ENCODE measurements at places on chromosomes 6 and 20.

DNA sequence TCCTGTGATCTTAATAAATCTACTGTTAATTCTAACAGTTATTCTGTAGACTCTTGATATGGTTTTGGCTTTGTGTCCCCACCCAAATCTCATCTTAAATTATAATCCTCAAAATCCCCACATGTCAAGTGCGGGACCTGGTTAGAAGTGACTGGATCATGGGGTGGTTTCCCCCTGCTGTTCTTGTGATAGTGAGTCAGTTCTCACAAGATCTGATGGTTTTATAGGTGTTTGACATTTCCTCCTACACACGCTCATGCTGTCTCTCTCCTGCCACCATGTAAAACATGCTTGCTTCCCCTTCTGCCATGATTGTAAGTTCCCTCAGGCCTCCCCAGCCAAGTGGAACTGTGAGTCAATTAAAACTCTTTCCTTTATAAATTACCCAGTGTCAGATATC lies 10.5 kb upstream of the EPB41L2 start:
- DNase-seq: no peak

DNA sequence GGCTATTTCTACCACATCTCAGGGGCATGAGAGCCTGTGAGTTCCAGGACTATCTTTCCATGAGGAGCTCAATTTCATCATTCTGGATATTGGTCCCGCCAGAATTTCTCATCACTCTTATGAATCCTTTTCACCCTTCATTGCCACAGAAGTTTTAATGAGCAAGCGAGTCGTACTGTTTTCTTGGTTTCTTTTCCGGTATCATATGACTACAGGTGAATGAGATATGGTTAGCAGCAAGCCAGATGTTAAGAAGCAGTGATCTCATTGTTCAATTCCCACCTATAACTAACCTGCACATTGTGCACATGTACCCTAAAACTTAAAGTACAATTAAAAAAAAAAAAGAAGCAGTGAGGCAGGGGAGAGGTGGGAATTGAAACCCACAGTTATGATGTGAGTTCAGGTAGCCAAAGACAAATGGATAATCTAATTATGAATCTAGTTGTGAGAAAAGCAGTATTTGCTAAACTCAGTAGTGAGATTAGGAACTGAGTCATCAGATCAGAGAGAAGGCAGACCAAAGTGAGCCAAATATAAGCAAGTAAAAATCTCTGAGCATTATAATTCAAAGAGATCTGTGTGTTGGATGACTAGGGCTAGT lies 78.0 kb upstream of the ELOVL5 start:
- DNase-seq: no peak

DNA sequence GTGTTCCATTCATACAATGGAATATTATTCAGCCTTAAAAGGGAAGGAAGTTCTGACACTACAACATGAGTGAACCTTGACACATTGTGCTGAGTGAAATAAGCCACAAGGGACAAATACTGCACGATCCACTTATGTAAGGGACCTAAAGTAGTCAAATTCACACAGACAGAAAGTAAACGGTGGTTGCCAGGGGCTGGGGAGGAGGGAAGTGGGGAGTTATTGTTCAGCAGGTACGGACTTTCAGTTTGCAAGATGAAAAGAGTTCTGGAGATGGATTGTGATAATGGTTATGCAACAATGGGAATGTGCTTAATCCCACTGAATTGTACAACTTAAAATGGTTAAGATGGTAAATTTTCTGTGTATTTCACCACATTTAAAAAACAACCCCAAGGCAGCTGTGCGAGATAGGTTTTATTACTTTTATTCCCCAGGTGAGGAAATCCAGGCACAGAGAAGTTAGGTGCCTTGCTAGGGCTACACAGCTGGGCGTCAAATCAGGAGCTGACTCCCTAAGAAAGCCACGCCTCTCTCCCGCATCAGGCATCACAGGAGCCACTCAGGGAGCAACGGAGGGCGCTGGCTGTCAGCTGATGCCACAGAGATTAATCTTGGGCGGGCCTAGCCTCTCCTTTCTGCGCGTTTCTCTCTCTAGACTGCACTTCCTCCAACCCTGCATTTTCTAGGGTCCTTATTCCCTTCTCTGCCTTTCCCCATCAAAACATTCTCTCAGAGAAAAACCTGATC lies 9.3 kb upstream of the TRAF3IP2 start:
- no peak for DNase-seq

DNA sequence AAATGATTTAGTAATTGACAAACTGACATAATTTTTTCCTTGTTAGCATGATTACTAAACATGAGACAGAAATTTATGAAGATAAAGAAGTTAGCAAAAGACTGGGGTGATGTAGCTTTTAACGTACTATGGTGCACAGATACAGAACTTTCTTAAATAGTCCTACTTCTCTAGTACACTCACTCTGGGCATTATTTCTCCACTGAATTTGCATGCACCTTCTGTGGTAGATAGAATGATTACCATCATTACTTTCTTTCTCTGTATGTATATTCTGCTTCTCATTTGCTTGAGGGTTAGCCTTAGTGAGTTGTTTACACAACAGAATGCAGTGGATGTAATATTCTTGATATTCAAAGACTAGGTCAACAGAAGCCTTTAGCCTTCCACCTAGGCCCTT lies 173.1 kb upstream of the EPHA7 start:
- DNase-seq: no peak

GRCh38 chr20:8152183-8152582 lies 20.1 kb downstream of the PLCB1 start:
- DNase-seq: no peak

DNA sequence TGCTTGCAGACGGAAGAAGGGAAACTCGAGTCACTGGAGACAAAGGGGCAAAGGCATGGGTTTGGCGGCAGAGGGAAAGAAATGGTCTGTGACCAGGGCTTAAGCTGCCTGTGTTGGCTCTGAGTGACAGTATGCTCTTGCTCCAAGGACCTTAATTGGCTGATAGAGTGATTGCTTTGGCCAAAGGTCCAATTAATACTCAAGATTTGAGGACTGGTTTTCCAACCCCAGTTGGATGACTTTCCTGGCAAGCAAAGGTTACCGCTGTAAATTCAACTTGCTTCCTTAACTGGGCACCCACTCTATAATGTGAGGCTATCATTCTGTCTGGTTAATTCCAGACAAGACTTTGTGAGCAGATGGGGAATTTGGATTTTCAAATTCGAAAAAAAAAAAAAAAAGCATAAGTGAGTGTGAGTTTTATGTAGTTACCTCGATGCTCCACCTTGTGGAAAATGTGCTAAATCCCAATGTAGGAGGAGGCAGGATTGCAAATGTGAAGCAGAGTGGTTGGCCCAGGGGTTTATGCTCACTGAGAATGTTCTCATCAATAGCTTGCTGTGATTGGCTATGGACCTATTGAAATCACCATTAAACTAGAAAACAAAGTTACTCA lies 150.7 kb upstream of the GMDS start:
- no peak for DNase-seq
